ENCODE measurements at places on chromosomes 2 and 18.

DNA sequence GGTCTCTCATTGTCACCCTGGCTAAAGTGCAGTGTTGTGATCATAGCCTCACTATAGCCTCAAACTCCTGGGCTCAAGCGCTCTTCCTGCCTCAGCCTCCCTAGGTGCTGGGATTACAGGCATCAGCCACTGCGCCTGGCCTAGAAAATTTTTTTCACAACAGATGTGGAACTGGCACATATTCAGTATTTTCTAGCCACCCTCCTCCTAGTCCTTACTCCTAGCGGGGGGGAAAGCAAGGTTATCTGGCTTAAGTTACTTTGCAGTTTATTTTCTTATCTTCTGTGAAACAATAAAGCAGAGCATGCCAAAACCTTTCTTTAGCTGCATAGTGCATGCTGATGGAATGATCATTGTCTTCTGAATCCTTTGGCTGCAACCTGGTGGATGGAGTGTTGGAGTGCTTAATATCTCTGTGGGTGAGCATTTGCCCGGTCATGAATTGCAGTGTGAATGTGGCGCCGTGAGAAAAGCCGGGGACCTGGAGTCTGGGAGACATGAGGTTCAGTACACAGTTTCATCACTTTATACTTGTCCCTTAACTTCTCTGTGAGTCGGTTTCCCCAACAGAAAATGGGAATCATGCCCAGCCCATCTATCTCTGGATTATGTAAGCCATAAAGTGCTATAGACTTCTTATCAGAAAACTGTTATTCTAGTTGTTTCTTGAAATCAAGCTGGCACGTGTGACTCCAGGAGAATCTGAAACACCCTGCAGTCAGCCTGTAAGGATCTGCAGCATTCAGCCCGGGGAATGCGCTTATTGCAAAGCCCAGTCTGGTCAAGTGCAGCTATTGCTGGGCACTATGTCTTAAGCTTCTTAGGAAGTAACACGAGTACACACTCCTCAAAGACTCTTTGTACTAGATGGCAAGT is 38.2 kb upstream of the MAP3K20 start:
- no peak for DNase-seq

GRCh38 chr18:48019557-48020325 is 89.3 kb upstream of the SMAD2 start:
- DNase-seq: no peak

- no peak for DNase-seq
These were observed 498.2 kb downstream of the PTPRM start for GRCh38 chr18:8065284-8065683.

DNA sequence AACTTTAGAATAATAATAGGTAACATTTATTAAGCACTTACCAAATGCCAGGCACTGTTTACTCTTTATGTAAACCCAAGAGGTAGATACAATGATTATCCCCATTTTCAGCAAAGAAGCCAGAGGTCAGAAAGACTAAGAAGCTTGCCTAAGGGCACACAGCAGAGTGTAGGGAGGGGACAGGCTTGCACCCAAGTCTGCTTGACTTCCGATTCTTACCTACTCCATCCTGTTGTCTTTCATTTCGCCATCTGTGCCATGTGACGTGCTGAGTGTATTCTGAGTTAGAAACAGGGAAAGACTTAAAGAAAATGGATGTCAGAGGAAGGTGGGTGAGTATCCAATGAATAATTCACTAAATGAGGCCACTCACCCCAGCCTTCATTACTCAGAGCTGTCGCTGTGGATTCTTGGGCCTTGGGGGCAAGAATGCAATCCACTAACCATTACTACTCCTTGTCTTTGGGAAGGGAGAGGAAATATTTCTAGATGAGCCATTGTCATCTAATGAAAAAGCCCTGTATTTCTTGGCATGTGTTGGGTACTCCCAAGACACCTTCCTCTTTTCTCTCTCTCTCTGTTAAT is 76.4 kb upstream of the BCL11A start:
- DNase-seq: no peak

DNA sequence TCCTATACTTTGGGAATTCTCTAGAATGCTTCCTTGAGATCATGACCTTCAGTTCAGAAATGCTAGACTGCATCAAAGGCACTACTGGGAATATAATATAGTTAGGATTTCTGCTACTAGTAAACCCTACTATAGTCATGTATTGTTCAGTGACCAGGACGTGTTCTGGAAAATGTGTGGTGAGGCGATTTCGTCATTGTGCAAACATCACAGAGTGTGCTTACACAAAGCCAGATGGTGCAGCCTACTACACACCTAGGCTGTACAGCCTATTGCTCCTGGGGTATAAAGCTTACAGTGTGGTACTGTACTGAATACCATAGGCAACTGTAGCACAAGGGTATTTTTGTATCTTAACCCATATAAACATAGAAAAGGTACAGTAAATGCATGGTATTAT is 13.0 kb downstream of the CXCR4 start:
- no peak for DNase-seq

DNA sequence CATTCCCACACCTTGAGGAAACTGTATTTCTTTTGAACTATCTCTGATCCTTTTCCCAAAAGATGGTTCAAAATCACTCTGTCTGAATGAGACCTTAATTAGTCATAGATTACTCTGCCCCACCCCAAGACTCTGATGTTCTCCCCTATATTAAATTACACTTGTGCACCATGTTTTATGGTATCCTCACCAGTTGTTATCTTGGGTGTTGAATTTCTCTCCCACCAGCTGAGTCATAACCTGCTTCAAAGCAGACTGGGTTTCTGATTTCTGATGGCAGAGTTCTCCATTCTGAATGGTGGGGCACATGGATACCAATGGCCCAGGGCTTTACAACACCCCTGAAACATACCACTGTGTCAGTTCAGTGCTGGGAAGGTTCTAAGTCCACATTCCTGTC is 15.0 kb downstream of the CDH20 start:
- no peak for DNase-seq

GRCh38 chr2:203002054-203002821 is 12.4 kb upstream of the NBEAL1 start:
- DNase-seq: no peak

GRCh38 chr18:11909591-11910026 is 1.5 kb upstream of the MPPE1 start:
- DNase-seq: no peak

DNA sequence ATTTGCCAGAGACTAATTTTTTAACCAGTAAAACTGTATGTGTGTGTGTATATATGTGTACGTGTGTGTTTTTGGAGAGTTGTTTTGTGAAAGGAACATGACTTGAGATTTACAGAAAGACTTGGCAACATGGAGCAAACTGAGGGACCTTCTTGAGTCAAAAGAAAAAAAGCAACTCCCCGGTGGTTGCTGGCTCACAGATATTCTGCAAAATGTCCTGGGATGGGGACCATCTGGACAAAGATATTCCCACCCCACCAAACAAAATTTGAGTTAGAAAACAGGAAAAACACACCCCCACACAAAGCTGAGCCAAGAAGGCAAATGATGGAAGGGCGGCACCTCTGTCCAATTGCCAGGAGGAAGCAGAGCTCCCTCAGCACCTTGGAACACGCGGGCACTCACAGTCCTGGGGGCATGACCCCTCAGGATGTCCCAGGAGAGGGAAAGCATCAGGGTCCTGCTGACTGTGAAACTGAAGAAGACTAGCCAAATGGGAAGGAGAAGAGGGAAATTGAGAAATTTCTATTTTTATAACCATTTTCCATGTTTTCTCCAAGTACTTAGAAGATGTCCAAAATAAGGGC is 290.2 kb upstream of the ACVR2A start:
- no peak for DNase-seq

DNA sequence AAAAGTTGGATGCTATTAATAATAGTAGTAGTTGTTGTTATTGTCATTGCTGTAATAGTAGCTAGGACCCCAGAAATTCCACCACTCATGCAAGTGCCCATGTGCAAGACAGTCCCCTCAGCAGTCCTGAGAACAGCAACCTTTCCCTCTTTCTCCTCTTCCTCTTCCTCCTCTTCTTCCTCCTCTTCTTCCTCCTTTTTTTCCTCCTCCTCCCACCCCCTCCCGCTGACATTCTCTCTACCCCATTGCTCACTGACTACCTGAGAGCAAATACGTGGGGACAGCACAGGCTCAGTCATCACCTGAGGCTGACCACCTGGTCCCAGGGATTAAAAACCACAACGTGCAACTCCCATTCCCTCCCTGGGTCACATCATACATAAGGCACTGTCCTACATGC is 41.8 kb downstream of the SMAD7 start:
- DNase-seq: no peak

GRCh38 chr2:42659609-42660008 is 91.2 kb downstream of the MTA3 start:
- DNase-seq: no peak

- DNase-seq: no peak
These were observed 23.6 kb upstream of the STAT4 start for GRCh38 chr2:191174442-191174841.

GRCh38 chr2:100425573-100426383 is 8.3 kb upstream of the CHST10 start:
- DNase-seq: no peak

DNA sequence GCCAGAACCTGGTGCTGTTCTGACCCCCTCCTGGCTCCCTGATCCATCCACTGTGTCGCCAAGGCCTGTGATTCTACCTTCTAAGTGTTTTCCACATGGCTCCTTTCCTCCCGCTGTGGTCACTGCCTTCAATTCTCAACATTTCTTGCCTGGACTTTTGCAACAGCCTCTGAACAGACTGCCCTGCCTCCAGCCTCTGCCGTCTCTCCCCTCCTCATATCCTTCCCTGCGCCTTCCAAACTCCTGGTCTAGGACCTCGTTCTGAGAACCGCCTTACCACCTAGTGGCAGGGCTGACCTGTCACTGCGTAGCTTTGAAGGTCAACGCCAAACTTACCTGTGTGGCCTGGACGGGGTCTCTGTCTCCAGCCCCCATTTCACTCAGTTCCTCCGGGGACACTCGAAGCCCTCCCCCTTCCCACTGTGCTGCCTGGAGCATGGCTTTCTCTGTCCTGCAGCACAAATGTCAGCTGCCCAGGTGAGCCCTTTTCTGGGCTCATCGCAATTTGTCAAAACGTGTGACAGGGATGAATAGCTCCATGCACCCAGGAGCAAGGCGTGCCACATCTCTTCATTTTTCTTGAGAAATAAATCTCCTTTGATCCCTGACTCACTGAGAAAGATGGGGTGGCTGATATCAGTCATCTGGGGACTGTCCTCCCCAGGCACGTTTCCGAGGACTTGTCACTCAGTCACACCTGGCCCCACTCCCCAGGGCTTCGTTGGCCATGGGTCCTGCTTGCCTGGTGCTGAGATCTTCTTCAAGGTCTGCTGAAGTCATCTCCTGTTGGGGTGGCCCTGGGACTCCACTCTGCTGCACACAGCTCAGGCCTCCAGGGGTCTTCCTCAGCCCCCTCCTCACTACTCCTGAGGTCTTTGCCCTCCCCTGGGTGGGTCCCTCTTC is 46.7 kb downstream of the LDLRAD4 start:
- DNase-seq: no peak

GRCh38 chr2:168584911-168585310 is 128.8 kb downstream of the CERS6 start:
- DNase-seq: no peak

DNA sequence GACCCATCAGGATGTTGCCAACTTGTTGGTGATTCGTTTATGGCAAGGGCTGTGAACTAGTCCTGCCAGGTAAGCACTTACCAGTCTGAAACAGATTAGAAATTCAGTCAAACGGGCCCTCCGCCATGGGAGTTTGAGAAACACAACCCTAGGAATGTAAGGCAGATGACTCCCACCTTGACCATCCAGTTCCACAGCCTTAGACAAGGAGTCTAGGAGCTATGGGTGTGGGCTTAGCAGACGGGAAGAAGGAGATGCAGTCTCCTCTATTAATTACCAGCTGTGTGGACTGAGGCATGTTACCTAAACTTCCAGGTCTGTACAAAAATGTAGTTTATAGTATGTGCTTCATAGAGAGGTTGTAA is 319.4 kb upstream of the NCKAP5 start:
- DNase-seq: no peak

DNA sequence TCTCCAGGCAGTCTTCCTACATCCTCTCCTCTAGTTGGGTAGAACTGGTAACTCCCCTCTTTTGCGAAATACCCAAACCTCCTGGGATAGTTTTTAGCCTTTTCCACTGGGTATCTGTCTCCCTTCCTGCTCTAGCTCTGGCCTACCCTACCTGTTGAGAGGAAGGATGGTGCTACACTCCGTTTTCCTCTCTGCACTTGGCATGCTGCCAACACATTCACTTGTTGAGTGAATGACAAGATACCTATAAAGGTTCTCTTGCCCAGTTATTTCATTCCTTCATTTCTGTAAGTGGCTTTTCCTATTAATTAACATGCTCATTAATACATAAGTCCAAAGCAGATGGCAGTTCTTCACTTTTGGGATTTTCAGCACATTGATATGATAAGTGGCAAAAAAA is 293.8 kb downstream of the CNTNAP5 start:
- DNase-seq: no peak

GRCh38 chr18:63765837-63766236 is 9.4 kb upstream of the SERPINB7 start:
- no peak for DNase-seq

DNA sequence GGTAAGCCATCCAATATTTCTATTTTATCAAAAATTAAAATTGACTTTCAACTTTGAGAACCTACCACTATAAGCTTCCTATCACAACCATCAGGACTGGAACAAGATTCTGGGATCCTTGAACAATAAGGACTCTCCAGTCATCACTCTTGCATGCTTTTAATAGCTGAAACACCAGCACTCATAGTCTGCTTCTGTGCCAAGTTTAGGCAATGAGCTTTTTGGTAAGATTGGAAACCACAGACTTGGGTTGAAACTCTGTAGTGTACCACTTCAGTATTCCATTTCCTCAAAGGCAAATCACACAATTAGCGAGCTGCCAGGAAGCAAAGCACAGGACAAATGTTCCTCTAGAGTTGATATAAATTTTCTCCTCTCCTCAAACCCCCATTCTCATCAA is 1065.8 kb upstream of the SLC39A10 start:
- no peak for DNase-seq

DNA sequence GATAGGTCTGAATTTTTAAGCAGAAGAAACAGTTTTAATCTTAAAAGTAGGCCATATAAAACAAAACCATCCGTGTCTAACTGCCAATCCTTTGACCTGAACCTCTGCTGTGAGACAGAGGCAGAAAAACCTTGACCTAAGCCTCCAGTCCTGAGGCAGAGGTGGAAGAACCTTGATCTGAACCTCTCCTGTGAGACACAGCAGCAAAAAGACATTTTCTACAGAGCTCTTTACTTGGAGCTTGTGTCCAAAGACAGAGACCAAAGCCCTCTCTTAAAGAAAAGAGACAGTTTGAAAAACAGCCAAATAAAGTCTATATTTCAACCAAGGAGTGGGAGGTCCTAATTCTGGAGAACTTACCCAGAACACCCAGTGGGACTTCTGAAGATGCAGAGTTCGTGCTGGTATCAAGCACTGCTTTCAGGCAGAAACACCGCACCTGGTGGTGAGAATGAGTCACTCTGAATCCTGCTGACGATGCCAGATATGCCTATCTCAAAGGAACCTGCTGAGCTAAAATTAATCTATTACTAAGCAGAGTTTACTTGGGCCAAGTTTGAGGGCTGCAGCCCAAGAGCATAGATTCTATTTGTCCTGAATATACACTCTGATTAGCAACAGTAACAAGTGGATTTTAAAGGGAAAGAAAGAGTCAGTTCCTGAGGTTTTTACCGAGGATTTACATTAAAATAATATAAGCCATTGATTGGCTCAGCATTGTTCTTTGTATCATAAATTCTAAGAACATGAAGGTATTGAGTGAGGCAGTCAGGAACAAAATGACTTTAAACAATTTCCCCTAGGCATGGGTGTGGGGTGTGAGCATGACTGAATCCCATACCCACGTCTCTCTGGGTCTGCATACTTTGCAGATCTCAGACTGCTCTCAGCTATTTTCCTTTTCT is 806.4 kb downstream of the TRIB2 start:
- DNase-seq: no peak

GRCh38 chr18:76672627-76673026 is 149.7 kb upstream of the ZNF236 start:
- no peak for DNase-seq

All from T follicular helper cell (primary cell).